ENCODE measurements at places on chromosomes 6 and 20.

GRCh38 chr6:161292145-161292544 is 18.3 kb upstream of the AGPAT4 start:
- DNase-seq, result no peak

- DNase-seq, result no peak
Observed at GRCh38 chr6:155222506-155222905, 41.3 kb upstream of the CLDN20 start.

DNA sequence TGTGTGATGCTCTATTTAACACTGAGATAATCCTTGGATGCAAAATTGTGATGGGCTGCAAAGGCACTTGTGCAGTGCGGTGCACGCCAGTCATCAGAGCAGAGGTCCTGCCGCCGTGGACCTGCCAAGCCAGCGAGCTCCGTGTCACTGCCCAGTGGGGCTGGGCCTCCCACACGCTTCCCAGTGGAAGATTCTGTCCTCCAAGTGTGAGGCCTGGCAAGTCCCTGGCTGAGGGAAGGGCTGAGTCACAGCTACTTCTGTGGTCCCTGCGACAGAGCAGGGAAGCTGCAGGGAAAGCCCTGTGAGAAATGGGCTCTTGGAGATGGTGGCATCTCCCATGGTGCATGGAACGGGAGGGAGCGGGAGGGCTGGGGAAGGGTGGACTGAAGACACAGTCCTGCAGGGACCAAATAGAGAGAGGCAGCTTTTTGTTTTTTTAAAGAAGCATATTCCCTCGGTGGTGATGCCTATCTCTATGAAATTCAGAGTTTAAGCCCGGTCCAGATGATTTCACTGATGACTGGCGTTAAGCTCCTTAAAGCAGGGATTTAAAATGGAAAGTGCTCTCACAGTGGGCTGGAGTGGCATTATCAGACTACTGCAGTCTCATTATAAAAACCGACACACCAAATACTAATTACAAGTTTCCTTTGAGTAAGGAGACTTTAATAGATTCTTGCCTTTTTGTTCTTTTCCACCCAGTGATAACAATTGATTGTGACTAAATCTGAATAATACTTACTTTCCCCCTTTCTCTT is 413.7 kb downstream of the QKI start:
- DNase-seq, result peak; percentile 22

- no peak for DNase-seq
Observed at GRCh38 chr6:116371918-116372209, 1.1 kb downstream of the DSE start.

- DNase-seq, result no peak
Observed at GRCh38 chr6:131129689-131130553, 5.3 kb upstream of the AKAP7 start.

GRCh38 chr6:75285283-75285639 is 669 bp upstream of the TMEM30A start:
- no peak for DNase-seq

DNA sequence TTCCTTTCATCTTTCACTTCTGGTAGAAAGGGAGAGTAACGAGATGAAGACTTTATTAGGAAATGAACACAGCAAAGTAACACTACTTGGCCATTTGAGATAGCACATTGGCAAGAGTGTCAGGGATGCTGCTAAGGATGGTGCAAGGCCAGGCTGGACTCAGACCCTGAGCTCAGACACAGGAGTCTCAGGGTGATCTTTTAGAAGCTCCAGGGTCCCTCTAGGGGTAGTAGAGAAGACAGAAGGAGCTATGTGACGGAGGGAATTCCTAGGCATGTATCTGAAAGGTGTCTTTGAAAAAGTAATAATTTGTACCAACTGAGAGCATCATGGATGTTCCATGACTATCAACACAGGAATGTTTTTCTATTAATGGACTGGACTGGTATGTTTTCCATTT is 436.5 kb downstream of the DHX35 start:
- peak; percentile 5 for DNase-seq

DNA sequence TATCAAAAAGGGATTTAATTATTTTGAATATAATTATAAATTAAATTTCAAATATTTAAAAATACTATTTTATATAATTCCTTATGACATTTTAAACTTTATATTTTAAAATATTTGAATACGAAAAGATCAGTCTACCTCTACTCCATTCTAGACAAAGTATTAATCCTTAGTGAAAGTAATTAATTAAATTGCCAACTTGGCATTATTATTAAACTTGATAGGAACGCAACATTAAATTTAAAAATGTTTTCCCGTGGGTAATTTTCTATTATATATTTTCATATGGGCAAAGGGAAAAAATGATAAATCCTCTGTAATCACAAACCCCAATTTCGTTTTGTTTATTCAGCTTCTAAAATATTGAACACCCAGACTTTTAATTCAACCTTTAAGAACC is 8.4 kb upstream of the FHL5 start:
- DNase-seq, result no peak

DNA sequence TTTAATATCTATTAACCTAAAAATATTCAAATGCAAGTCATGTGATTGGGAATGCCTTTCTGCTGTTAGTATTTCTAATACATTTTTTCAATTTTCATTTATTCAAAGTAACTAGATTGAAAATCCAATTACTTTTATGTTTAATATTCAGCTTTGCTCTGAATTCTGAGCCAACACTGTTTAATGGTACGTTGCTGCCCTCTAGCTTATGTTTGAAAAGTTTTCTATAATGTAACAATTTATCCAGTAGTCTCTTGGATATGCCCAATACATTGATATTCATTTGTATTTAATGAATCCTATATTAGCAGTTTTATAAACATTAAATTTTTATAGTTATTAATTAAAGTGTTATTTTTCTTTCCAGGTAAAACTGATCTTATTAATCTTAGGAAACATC is 47.4 kb downstream of the LGSN start:
- peak; percentile 29 for DNase-seq

DNA sequence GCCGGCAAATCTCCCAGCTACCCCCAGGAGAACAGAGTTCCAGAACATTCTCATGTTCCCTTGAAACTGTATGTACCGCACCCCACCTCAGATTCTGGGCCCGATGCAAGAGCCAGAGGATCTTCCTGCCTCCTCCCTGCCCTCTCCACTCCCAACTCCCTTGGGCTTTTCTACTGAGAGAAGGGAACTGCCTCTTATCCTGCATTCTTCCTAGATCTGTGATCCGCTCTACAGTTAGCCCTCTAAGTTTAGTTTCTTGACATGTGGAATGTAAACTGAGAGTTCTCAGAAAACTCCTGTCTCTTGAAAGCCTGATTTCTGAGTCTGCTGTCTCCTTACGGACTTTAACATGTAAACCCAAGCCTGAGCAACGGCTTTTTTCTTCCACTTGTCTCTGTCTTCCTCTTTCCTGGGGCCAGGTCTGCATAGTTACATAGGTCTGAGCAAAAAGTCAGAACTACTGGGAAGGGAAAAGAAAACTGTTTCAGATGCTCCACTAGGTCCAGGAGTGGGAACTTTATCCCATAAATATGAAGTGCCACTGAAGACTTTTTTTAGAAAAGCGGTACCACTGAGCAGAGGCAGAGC is 86.5 kb upstream of the TNFAIP3 start:
- DNase-seq, result peak; percentile 39

- no peak for DNase-seq
Observed at GRCh38 chr6:34155471-34156300, 9.8 kb upstream of the GRM4 start.

GRCh38 chr20:4150070-4150441 is 134.7 kb upstream of the RNF24 start:
- DNase-seq, result peak; percentile 59

DNA sequence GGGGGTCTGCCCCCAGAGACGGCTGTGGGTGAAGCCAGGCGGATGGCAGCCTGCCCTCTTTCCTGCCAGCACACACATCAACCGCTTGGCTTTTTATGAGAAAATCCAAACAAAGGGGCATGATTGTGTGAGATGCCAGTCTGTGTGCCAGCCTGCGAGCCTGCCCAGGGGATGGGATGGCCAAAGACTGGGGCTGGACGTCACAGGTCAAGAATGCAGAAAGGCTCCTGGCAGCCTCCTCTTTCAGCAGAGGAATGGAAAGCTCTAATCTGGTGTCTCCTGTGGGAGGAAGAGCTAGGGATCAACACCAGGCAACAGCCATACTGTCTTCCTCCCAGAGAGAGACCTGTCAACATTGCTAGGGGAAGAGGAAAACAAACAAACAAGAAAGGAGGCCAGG is 15.8 kb downstream of the TUBB2B start:
- DNase-seq, result peak; percentile 36

- peak; percentile 35 for DNase-seq
Observed at GRCh38 chr6:169326067-169326799, 72.6 kb upstream of the THBS2 start.

DNA sequence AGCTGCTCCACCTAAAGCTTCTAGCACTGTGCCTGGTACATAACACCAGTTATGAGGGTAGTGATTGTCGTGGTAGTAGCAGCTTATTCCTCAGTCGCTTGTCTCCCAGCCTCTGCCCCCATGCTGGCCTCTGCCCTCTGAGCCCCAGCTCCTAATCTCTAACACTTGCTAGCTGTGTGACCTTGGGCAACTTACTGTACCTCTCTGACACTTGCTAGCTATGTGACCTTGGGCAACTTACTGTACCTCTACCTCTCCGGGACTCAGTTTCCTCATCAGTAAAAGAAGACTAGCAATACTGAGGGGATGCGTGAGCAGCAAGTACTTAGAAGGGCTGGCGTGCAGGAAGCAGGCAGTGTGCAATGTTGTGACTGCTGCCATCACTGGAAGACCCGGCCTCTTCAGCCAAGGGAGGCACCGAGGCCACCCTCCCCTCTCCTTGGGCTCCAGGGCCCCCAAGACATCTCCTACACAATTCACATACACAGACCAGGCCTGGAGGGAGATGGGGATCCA is 9.9 kb downstream of the MDFI start:
- DNase-seq, result no peak

DNA sequence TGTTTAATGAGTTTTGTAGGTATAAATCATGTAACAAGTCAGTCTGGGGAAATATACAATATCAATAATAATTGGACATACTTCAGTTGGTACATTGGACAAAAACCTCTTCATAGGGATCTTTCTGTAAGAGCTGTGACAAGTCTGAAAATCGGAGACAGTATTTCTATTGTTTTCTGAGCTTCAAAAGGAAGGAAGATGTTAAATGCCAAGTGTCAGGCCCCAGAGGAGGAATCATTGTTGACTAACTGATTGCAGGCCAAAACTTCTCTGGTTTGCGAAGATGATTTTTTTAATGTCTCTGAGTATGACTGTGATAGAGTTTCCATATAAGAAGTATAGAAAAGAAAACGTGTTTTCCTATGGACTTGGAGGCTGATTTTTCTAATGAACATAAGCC is 316.4 kb downstream of the RNF144B start:
- DNase-seq, result no peak

GRCh38 chr6:140203661-140204147 is 829.3 kb upstream of the CITED2 start:
- DNase-seq, result peak; percentile 84

GRCh38 chr6:30742316-30743098 is at the start of gene FLOT1:
FLOT1 (minus strand) TSS chr6:30742687; CDS start chr6:30742189, 498 bp downstream.
- DNase-seq, result peak; percentile 96

DNA sequence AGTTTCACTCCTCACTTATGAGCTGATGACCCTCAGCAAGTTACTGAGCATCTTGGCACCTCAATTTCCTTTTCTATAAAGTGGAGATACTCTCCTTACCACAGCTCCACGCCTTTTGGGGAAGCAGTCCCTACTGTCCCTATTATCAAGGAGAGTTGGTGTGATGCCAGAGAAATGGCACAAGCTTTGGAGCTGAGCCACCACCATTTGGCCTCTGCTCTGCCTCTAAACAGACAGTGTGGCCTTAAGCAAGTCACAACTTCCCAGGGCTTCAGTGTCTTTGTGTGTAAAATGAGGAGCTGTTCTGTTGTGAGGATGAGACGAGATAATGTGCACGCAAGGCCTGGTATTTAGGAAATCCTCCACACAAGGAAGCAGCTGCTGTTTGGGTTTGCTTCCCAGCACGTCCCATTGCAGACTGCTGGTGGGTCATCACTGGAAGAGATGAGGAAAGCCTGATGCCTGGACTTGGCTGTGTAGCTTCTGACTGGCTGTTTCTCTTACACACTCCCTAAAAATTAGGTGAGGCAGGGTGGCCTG is 18.5 kb downstream of the NSFL1C start:
- no peak for DNase-seq

DNA sequence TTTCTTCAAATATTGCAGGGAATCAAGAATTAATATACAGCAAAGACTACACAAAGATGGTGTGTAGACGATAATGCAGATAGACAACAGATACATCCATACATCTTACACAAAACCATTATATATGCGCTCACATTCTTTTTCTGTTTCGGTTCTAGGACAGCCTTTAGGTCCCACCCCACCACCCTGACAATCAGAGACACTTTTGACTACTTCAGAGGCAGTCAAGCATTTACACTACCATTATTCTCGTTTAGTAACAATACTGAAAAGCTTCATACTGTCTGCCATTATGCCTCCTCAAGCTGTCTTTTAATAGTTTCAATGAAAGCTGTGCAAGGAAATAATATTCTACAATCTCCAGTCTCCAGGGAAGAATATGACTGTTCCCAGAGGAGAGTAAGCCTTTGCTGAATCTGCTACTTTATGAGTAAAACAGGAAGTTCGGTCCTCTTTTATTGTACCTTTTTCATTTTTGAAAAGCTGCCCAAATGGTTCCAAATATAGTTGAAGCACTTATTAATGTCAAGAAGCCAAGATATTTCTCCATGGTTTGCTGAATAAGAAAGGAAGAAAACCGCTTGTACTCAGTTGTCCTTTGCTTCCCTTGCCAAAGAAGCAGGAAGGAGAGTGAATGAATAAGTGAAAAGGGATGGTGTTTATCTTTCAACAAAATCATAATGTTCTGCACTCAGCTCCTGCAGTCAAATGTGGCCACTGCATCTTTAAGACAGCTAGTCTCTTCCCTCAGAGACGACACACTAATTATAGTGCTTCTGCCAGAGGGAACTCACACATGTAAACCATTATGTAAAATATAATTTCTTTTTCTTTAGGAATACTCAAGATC is 468.3 kb downstream of the CDC5L start:
- DNase-seq, result peak; percentile 47

GRCh38 chr20:35653430-35653734 is 11.3 kb downstream of the CPNE1 start:
- no peak for DNase-seq

DNA sequence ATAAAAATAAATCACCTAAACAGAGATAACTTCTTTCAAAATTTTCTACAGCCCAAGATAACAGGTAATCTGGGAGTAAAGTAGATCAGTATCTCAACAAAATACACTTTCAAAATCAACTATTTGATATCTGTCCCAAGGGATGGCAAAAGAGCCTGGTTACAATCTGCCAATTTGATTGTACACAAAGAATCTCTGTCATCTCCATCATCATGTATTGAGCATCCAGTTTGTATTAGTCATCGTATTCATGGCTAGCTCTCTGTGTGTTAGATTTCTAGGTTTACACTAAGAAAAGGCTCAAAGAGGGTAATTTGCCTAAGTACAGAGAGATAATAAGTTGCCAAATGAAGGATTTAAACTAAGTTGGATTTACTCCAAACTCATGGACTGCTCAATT is 329.0 kb upstream of the NRSN1 start:
- no peak for DNase-seq

DNA sequence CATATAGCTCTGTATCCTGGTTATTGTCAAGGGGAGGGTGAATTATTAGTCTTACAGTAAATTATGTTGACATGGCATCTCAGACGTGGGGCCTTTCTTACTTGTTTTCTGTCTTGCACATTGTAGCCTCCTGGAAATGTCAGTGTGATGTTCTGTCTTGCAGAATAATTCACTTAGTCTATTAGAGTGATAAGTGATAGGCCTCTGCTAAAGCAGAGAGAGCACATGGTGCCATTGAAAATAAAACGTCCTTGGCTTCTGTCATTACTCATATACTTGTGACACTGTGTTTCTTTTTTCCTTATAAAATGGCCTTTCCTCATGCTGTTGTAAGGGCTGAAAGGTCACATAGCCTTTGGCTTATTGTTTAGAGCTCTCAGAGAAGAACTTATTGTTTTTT is 531.0 kb downstream of the EPM2A start:
- DNase-seq, result no peak
